Type B pancreatic cell (in vitro differentiated cells): ENCODE measurements at places on chromosomes 3 and 15. TPM values are rescaled to one million over a fixed set of nuclear protein-coding genes. Genes with fewer than 3 reads are reported as not detected.

DNA sequence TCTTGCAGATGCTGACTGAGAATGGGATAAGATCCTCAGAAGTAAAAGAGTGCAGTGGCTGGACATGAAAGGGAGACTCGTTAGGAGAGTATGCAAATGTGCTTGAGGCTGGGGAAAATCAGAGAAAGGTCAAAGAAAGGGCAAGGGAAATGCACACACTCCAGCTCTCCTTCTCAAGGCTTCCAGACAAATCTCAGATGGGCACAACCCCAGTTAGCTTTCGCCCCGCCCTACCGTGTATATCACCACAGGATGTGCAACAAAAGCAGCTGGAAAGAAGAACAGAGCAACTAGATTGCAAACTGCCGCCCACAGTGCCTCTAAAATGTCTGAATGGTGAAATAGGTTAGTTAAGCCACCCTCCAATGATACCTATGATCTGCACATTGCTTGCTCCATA is 63.9 kb downstream of the CERS3 start:
- no peak for DNase-seq

- DNase-seq, result no peak
These were observed 66.6 kb downstream of the LMLN start for GRCh38 chr3:198026620-198027019.

- DNase-seq, result no peak
These were observed 732.9 kb upstream of the BCHE start for GRCh38 chr3:166570102-166570501.

GRCh38 chr3:112304611-112305010 is 10.6 kb upstream of the SLC9C1 start:
- no peak for DNase-seq

DNA sequence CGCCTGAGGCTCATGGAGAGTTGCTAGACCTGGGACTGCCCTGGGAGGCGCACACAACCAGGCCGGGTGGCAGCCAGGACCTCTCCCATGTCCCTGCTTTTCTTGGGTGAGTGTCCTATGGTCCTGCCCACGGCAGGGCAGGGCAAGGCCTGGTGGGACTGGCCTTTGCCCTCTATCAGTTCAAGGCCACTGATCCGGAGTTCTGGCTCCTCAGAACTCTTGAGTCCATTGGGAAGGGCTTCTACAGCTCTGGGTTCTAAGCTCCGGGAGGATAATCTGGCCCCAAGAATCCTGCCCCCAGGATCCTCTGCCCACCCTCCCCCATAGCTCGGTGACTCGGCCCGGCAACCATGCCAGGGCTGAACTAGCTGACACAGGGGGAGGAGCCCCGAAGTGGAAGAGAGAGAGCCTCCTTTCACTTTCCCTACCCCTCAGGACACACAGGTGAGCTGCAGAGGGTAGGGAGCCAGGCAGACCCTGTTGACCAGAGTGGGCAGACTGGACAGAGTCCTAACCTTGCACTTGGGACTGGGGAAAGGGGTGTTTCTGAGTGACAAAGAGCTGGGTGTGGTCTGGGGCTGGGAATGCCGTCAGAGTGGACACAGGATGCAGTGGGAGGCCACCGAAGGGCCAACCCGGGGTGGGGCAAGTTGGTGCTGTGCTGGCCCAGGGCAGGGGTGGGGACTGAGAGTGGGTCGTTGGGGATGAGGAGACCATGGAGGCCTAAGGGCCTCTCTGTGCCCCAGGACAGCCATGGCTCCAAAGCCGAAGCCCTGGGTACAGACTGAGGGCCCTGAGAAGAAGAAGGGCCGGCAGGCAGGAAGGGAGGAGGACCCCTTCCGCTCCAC is 664 bp downstream of the PARP3 start:
- DNase-seq, result no peak

DNA sequence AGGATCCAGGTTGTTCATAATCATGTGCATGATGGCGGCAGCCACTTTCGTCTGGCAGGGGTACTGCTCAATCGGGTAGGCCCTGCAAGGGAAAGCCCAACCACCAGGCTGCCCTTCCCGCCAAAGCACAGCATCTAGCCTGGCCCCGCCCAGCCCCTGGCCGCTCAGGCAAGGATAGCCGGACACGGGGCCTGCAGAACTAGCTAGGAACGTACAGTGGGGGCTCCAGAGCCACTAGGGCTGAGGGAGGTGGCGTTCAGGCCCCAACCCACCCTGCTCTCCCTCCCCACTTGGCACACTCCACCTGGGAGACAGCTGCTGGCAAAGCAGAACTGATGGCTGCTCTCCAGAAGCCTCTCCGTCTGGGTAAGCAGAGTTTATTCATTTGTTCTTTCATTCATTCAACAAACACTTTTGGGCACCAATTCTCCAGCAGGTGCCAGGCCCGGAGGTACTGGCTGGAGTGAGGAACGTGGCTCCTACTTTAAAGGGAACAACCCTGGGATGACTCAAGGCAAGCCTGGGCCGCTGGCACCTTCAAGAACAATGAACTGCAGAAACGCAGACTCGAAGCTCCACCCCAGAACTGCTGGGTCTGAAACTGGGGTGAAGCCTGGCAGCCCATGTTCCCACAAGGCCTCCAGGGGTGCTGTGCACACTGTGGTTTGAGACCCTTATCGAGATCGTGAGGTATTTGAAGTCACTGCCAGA is 7.8 kb downstream of the UROC1 start:
- no peak for DNase-seq

DNA sequence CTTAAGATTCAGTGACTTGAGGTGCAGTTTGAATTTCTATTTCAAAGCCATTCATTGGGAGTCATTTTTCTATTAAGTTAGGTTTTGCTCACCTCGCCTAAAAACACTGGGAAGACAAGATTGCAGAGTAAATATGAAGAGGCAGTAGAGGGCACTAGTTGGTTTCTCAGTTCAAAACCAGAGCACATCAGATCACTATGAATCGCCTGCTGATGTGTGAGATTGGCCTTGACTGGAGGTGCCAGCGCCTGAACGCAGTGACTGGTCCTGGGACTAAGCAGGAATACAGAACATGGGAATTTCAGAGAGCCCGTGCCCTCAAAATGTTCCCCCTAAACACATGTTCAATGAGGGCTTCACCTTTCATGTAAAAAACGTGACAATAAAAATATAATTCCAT is 229.0 kb downstream of the ITPR1 start:
- no peak for DNase-seq

- DNase-seq, result no peak
These were observed 117.7 kb upstream of the GOLGA6L6 start for GRCh38 chr15:20659265-20659664.

GRCh38 chr15:92906563-92907081 is 6.5 kb downstream of the CHD2 start:
- no peak for DNase-seq

DNA sequence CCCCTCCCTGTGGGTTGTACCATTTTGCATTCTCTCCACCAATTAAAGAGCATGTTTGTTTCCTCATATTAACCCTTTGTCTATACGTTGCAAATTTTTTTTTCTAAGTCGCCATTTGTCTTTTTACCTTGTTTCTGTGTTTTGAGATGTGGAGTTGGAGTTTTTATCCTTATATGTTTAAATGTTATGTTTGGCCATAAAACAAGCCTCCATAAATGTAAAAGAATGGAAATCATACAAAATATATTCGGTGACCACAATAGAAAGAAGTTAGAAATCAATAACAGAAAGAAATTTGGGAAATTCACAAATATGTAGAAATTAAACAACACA is 29.2 kb downstream of the LRRK1 start:
- DNase-seq, result no peak

- no peak for DNase-seq
These were observed 58.5 kb upstream of the SLC24A5 start for GRCh38 chr15:48062148-48062872.

DNA sequence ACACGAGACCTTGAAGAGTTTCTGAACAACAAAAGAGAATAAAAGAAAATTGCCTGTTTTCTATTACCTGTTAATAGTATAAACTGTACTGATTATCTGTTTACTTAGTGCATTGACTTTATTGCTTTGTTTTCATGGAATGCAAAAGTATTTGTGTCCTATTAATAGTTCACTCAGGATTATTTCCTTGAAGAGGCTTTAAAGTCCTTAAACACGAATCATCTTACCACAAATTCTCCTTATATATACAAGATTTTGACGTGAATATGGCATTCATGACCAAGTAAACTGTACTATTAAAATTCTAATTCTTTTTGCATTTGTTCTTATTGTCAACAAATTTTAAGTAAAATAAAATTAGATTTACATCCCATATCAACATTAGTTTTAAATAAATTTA is 513.0 kb downstream of the NTRK3 start:
- no peak for DNase-seq

GRCh38 chr15:52102463-52102862 is 10.1 kb downstream of the BCL2L10 start:
- no peak for DNase-seq

DNA sequence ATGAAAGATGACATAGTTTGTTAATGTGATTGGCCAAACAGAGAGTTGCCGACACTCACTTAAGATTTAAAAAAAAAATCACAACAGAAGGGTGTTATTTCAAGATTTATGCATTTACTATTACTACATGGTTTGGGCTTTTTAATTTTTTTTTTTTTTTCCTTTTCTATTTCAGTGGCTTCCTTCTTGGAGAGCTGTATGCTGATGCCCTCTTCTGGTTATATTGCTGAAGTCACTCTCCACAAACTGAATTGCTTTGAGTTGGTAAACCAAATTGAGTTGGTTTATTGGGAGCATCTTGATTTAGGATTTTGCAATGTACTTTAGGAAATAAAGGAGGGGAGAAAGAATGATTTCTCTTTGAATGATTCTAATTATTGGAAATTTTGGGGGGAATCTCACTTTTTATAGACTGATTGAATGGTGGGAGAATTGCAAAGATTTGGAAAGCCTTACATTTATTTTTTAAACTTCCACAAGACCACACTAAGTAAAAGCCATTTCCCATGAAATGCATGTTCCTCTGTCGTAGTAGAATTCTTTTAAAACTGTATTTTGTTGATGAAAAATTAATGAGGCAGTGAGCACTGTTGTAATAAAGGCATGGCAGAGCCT is 186.6 kb upstream of the FEZF2 start:
- no peak for DNase-seq

DNA sequence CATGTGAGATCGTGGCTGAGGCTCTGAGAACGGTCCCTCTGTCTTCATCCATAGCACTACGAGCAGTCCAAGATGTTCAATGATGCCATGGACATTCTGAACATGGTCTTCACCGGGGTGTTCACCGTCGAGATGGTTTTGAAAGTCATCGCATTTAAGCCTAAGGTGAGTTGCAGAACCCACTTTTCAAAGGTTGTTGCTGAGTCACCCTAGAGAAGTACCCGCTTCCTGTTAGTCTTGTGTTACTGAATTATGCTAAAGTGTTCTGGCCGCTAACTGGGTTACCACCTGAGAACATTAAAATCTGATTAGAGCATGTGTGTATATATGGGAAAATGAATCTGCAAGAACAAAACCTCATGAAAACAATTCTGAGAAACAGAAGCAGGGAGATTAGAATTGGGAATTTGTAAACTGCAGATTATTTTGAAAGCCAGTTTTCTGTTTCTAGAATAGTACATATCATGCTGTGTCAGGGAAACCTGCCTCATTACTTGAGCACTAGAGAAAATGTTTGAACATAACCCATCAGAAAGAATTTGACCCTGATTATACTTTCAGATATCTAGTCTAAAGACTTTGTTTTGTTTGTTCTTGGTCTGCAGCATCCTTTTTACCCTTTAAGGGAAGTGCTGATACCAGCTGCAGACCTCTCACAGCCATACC is 92.6 kb downstream of the CHDH start:
- DNase-seq, result no peak

GRCh38 chr3:150527464-150528255 is 18.6 kb downstream of the SERP1 start:
- no peak for DNase-seq

GRCh38 chr3:31028766-31029165 is 134.3 kb upstream of the GADL1 start:
- DNase-seq, result no peak

GRCh38 chr3:125032100-125032643 is 23.6 kb downstream of the HEG1 start:
- no peak for DNase-seq

- no peak for DNase-seq
These were observed 10.2 kb downstream of the EDEM1 start for GRCh38 chr3:5197470-5198312.

DNA sequence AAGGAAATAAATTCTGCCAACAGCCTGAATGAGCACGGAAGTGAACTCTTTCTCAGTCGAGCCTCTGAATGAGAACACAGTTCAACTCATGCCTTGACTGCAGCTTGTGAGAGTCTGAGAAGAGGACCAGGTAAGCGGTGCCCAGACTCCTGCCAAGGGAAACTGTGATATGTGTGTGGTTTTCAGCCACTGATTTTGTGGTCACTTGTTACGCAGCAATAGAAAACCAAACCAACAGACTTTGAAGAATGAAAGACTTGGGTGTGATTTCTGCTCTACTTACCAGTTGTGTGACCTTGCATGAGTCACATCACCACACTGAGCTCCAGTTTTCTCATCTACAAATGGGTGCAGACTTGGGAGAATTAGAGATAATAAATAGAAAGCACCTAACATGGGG is 30.6 kb upstream of the FAM107A start:
- DNase-seq, result no peak

DNA sequence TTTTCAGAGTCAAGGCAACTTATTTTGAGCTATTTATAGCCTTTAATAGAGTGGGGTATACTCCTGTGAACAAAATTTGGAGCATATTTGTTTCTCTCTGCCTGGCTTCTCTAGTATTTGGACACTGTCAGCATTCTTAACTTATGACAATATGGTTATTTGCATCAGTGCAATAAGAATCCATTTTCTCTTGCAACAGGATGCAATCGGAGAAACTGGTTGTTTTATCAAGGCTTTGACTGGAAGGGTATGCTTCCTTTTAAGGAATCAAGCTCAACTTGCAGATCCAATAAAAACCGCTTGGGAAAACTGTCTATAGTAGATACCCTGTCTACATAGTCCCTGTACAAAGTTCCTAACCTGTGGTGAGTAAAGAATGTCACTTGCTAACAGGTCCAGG is 106.7 kb downstream of the DPH6 start:
- no peak for DNase-seq

DNA sequence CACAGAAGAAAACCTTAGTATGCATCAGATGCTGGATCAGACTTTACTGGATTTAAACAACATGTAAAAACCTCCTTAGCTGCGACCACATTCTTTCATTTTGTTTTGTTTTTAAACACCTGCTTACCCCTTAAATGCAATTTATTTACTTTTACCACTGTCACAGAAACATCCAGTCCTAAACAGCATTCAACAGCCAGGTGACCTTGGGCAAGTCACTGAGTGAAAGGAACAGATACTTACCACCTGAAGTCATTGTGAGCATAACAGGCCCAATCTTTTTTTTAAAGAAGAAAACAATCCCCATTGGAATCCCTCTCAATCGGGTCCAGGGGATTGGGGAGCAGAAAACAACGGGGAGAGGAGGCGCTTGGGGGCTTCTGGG is 390 bp downstream of the STARD5 start:
- no peak for DNase-seq

GRCh38 chr15:66860844-66861243 is 158.8 kb downstream of the SMAD6 start:
- DNase-seq, result no peak

GRCh38 chr3:149615731-149616221 is 42.0 kb downstream of the WWTR1 start:
- DNase-seq, result no peak

The SOX2 gene
- 20.5 and 70.4 TPM in 2 replicates for total RNA-seq

The AGBL1 gene
- 0.07 TPM in 1 of 2 replicates, not detected in the other for total RNA-seq

The FBXL22 gene
- 0.45 and 1.1 TPM in 2 replicates for total RNA-seq

The FBXW12 gene
- not detected in 2 replicates for total RNA-seq

The MYH15 gene
- total RNA-seq, result 0.26 and 0.77 TPM in 2 replicates

The ATP6V1A gene
- total RNA-seq, result 71.5 and 91.0 TPM in 2 replicates

The CAMP gene
- not detected in 2 replicates for total RNA-seq
